ENCODE measurements at places on chromosomes 1 and 21.

GRCh38 chr1:185373813-185374529, 56.9 kb upstream of the IVNS1ABP start:
- DNase-seq, result no peak

DNA sequence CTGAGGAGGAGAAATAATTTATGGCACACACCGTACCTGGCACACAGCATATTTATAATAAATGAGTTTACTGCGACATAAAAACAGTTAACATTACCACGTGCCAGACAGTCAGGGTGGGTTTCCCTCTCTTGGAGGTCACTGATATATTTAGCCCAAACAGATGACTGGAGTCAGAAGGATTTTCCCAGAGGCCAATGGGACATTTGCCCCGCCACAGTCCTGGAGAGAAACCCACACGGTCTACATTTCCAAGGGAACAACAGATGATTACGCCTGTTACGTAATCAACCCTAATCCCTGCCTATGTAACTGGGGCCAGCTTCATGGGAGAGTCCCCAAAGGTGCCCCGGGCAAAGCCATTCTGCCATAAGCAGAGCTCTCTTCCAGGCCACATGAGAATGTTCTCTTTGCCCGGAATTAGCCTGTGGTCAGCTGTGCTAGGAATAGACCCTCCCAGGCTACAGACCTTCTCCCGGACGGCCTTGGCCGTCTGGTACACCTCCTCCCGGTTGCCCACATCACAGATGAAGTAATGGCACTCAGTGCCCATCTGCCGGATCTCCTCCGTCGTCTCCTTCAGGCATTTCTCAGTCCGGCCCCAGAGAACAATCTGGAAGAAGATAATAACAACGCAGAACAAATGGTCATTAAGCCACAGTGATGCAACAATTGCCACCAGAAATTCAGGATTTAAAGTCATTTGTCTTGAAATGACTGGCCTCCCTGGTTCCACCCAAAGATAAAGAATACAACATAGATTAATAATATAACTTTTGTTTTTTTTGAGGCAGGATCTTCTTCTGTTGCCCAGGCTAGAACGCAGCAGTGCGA, 37.7 kb downstream of the DHRS3 start:
- DNase-seq, result no peak

- no peak for DNase-seq
Measured at GRCh38 chr1:22309572-22309971, 142.1 kb upstream of the ZBTB40 start.

- DNase-seq, result no peak
Measured at GRCh38 chr1:56077206-56077605, 502.2 kb downstream of the PLPP3 start.

DNA sequence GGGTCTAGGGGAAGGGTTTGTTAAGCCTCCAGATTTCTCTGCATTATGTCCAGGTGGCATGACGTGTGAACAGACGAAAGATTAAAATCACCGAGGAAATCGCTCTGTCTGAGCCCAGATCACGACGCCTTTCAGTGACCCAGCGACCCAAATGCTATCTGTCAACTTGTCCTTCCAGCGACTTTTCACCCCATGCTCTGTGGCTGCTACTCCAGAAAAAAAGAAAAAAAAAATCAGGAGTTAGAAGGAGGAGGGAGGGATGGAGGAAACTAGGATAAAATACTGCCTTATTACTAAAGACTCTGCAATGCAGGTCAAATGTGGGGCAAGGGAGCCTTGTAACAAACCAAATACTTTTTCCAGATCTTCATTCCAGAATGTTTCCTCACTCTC, 352.0 kb downstream of the NUF2 start:
- DNase-seq, result peak; percentile 77

DNA sequence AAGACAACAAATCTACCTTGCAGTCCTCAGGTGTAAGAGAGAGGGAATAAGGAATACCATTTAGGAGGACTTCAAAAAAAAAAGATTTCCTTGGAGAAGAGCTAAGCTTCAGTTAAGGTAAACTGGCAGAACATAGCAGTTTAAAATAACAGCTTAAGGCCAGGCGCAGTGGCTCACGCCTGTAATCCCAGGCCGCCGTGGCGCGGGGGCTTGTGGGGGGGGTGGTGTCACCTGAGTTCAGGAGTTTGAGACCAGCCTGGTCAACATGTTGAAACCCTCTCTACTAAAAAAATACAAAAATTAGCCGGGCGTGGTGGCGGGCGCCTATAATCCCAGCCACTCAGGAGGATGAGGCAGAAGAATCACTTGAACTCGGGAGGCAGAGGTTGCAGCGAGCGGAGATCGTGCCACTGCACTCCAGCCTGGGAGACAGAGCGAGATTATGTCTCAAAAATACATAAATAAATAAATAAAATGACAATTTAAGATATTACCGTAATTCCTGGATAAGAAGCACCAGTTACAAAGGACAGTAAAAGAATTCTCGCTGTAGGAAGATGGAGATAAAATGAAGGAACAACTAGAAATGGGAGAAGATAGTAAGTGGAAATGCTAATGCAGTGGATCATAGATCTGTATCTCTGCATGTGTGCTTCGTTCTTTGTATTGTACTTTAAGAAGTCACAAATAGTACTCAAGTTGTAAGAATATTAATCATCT, 1140.2 kb downstream of the NCAM2 start:
- no peak for DNase-seq

- DNase-seq, result no peak
Measured at GRCh38 chr1:185074307-185074706, 28.9 kb downstream of the RNF2 start.

- DNase-seq, result no peak
Measured at GRCh38 chr1:208107425-208108212, 136.6 kb downstream of the PLXNA2 start.

GRCh38 chr1:200153277-200154055, 126.0 kb downstream of the NR5A2 start:
- DNase-seq, result no peak

DNA sequence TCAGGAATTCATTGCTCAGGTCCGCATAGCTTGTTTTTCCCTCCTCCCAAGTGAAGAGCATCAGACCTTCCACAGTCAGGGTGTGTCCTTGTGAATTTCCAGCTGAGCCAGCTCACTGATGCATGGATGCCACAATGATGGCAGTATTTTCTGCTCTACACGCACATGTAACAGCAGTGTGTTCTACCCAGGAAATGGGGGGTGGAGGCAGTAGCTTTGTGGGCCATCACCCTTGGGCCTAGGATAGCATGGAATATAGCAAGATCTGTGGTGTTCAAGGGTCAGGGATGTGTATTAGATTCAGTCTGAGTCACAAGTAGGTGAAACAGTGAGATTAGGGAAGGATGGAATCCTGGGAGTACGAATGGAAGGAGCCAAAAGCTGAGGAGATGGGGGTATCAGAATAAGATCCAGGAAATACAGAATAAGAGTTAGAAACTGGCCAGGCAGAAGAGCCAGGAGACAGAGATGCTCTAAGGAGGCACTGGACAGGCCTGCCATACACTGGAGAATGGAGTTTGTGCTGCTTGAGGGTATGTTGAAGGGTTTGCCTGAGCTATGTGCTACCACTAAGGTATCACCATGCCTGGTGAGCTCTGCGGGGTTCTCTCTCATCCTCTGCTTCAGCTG, 90.6 kb upstream of the CNIH3 start:
- DNase-seq, result no peak

- no peak for DNase-seq
Measured at GRCh38 chr1:96416111-96416595, 305.4 kb upstream of the PTBP2 start.

DNA sequence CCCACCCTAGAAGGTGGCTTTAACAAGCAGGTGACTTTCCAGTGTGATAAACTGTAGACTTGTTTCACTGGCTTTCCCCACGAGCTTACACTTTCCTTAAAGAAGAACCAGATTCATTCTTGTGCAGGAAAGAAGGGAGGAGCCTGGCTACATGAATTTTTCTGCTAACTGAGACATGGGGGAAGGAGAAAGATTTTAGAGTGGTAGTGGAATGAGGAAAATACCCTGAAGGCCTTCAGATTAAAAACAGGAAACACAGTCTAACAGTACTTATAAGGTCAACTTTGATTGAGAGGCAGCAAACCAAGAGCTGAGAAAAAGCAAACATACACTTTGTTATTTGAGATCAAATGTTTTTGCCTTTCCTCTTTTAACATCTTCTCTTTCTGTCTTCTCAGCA, 640.9 kb upstream of the PLXNA2 start:
- DNase-seq, result no peak

- DNase-seq, result no peak
Measured at GRCh38 chr1:111099289-111099688, 40.6 kb downstream of the DRAM2 start.

- no peak for DNase-seq
Measured at GRCh38 chr1:94345148-94345721, 73.0 kb upstream of the ABCD3 start.

- DNase-seq, result no peak
Measured at GRCh38 chr1:215544566-215544965, 22.5 kb upstream of the KCTD3 start.

- no peak for DNase-seq
Measured at GRCh38 chr1:175408986-175409385, 216.4 kb upstream of the KIAA0040 start.

DNA sequence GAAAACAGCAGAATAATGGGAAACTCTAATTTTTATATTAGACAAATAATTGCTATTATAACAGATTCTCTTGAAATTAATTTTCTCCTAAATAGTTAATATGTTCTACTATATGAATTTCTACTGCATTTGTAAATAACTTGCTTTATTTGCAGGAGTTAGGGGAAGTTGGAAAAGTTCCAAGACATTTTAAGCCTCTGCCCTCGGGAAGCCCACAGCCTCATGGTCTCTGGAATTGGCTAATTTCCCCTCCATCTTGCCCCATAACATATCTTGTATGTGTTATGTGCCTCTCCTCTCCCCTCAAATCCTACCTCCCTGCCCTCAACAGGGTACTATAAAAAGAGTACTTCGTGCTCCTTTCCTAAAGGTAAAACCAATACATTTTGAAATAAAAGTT, 271.4 kb upstream of the NR5A2 start:
- DNase-seq, result no peak

GRCh38 chr1:231887866-231888265, 261.3 kb downstream of the DISC1 start:
- DNase-seq, result no peak

DNA sequence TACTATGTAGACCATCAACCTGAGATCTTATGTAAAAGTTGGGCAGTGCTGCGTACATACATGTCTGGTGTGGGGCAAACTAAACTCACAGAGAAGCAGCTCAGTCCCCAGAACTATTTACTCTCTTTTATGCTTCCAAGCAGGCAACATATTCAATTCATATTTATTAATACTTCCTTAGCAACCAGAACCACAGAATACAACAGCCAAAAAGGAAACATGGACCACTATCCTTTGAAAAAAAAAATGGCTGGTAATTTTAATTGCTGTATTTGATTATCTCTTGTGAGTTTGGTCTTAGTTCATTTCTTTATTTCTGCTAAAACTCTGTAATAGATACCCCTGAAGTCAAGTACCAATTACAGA, 1.5 kb upstream of the PPP1R15B start:
- DNase-seq, result no peak

GRCh38 chr1:5864256-5864655, 128.0 kb downstream of the NPHP4 start:
- no peak for DNase-seq

DNA sequence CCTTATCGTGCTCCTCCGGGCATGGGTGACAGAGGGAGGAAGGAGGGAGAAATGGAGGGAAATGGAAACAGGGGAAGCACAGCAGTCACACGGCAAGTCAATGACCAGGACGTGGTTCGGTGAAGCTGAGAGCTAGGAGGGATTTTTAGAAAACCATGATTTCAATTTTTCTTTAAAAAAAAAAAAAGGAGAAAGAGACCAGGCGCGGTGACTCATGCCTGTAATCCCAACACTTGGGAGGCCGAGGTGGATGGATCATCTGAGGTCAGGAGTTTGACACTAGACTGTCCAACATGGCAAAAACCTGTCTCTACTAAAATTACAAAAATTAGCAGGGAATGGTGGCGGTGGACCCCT, 776 bp upstream of the TNFRSF9 start:
- no peak for DNase-seq

DNA sequence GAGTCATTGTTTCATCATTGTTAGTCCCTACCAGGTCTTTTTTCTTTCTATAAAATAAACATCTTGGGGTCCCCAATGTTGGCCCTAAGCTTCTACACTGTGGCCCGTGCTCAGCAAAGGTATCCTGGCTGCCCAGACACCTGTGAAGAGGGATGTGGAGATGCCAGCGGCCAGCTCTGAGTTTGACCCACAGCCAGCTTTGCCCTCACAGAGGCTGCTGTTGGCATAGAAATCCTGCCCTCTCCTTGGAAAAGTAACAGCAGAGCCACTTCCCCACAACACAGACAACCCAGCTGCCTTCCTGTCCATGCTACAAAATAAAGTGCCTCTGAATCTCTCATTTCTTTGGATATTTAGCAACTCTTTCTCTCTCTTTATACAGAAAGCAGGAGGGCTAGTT, 6.0 kb downstream of the TRIM62 start:
- DNase-seq, result no peak

GRCh38 chr1:202848191-202848542, 37.4 kb downstream of the PCAT6 start:
- no peak for DNase-seq

DNA sequence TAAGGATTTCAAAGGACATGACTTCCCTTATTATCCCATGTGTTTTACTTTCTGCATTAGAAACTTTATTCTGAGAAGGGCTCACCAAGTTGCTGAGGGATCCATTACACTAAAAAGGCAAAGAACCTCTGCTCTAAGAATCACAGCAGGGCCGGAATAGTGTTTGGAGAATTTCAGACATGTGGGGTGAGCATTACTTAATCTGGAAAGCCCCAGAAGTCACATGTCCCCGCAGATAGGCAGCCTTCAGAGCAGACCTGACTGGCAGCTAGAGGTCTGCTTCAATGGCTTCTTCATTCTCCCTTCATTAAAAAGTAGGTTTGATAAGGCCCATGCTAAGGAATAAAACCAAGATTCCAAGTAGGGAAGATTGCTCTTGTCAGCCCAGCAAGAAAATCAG, 52.6 kb upstream of the RBM15 start:
- no peak for DNase-seq

GRCh38 chr1:213423605-213424004, 372.6 kb downstream of the RPS6KC1 start:
- no peak for DNase-seq

- no peak for DNase-seq
Measured at GRCh38 chr1:244590670-244591069, 62.3 kb upstream of the DESI2 start.

GRCh38 chr1:54814571-54814970, 13.4 kb upstream of the TTC22 start:
- DNase-seq, result no peak
